ENCODE measurements at places on chromosomes 4 and X.

DNA sequence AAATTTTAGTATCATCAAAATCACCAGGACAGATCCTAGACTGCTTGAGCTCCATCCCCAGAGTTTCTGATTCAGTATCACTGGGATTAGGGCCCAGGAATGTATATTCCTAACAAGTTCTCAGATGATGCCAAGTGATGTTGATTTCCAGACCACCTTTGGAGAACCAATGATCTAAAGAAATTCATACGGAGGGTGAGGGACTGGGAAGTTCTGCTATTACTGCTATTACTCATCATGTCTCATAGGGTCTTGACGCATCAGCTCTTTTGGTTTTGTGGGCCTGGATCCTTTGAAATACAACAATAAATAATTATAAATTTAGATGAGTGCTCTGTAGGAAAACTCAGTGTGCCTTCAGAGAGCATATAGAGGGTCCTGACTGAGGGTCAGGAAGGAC lies 59.8 kb upstream of the LGI2 start:
- H3K4me3 ChIP-seq, result no peak overlapping the region
- no peaks in the 10 kb centered on the region for H3K27me3 ChIP-seq
- peaks cover 38% of the 10 kb centered on the region for H3K4me1 ChIP-seq
- H3K27ac ChIP-seq, result no peak overlapping the region
- no peaks in the 10 kb centered on the region for H3K36me3 ChIP-seq

- H3K27me3 ChIP-seq, result no peaks in the 10 kb centered on the region
- H3K27ac ChIP-seq, result peak overlapping the region; percentile 92
- H3K4me1 ChIP-seq, result no peaks in the 10 kb centered on the region
- H3K4me3 ChIP-seq, result no peak overlapping the region
- DNase-seq, result no peak
Measured at GRCh38 chrX:66166671-66167070, 2.6 kb downstream of the HEPH start.

DNA sequence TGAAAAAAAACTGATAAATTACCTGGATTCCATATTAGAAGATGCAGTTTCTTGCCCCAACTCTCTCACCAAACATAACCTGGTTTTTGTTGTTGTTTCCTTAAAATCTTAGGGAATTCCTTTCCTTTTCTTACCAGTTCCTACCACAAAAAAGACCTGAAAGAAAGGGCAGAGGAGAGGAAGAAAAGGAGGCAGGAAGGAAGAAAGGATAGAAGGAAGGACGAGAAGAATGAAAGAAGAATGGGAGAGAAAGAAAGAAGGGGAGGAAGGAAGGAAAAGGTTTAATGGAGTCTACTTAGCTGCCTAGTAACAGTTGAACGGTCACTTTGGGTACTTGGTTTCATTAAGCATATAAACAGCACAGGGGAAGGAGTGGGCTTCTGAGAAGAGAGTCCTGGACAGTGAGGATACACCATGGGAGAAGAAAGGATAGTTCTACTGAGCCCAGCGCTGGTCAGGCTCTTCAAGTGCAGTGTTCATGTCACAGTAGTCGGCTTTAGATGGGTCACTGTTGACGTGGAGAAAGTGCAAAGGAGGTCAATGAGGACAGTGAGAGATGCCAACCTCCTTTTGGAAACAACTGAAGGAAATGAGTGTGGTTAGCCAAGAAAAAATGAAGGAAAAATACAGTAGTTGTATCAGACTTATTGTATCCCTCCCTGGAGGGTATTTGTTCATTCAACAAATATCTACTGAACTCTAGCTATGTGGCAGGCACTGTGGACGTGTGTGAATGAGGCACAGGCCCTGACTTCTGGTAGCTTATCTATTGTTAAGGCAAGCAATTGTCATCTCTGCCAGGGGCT lies 1.1 kb upstream of the CHIC2 start:
- peaks cover 30% of the 10 kb centered on the region for H3K4me1 ChIP-seq
- no peaks in the 10 kb centered on the region for H3K36me3 ChIP-seq
- H3K27me3 ChIP-seq, result no peaks in the 10 kb centered on the region
- H3K27ac ChIP-seq, result no peak overlapping the region
- DNase-seq, result peak; percentile 10

- H3K4me1 ChIP-seq, result no peaks in the 10 kb centered on the region
- no peak overlapping the region for H3K4me3 ChIP-seq
- peaks cover 28% of the 10 kb centered on the region for H3K36me3 ChIP-seq
- H3K27ac ChIP-seq, result no peak overlapping the region
Measured at GRCh38 chr4:15598644-15599043, 56.5 kb downstream of the FBXL5 start.

DNA sequence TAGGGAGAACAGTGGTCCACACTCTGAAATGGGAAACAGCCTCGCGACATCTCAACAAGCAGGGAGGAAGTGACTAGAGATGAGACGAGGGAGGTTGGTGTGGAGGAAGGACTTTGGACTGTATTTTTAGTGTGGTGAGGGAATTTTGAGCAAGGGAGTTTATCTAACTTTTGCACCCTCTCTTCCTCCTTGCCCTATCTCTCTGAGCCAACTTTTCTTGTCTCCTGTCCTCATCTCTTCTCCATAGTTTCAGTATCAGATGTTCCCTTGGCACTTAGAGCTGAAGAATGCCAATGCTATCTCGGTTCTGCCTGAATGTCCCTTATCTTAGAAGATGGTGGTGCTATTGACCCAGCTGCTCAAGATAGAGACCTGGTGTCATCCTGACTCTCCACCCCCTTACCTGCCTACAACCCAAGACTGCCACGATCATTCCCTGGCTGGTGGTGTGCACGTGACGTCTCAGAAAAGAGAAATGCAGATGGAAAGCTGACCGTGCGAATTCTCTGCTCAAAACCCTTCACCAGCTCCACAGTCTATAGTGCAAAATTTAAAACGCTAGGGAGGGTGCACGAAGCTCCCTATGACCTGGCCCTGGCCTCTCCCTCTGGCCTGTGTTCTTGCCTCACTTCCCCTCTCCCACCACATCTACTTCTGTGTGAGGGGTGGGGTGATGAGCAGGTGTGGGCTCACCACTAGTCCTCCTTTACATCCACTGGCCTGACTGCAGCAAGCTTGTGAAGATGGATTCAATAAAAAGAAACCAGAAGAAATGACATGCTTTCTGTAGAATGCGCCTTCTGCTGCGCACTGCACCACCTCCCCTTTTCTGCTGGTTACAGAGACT lies 20.9 kb downstream of the MPP1 start:
- DNase-seq, result no peak
- H3K4me1 ChIP-seq, result no peaks in the 10 kb centered on the region
- H3K27me3 ChIP-seq, result no peaks in the 10 kb centered on the region
- no peak overlapping the region for H3K27ac ChIP-seq

DNA sequence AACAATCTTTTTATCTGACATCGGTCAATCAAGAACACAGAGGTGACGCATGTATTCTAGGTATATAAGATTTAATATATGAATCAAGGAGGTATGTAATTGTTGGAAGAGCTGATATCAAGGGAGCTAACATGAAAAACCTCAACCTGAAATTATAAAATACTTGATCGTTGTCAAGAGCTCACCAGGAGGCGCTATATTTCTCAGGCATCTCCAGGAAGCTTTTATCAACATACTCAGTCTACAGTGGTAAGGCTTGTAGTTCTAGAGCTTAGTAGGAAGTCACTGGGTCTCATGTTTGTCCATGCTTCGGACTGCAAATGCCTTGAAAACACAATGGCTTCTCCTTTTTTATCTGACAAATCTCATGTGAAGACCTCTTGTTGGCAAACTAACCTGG lies 156.1 kb downstream of the GRXCR1 start:
- no peak overlapping the region for H3K4me3 ChIP-seq
- H3K27ac ChIP-seq, result no peak overlapping the region
- no peaks in the 10 kb centered on the region for H3K27me3 ChIP-seq
- H3K4me1 ChIP-seq, result no peaks in the 10 kb centered on the region
- no peaks in the 10 kb centered on the region for H3K36me3 ChIP-seq

GRCh38 chr4:122728856-122729255 lies 3.6 kb upstream of the BBS12 start:
- DNase-seq, result peak; percentile 10
- H3K4me3 ChIP-seq, result no peak overlapping the region
- no peaks in the 10 kb centered on the region for H3K36me3 ChIP-seq
- H3K27me3 ChIP-seq, result no peaks in the 10 kb centered on the region

GRCh38 chrX:118566359-118566758 lies 70.7 kb downstream of the DOCK11 start:
- H3K27me3 ChIP-seq, result no peaks in the 10 kb centered on the region
- no peaks in the 10 kb centered on the region for H3K4me1 ChIP-seq
- no peak overlapping the region for H3K27ac ChIP-seq
- DNase-seq, result peak; percentile 61
- H3K36me3 ChIP-seq, result no peaks in the 10 kb centered on the region

All from cardiac muscle cell (in vitro differentiated cells and primary cell).